ENCODE measurements at places on chromosomes 4 and X.

GRCh38 chr4:84606645-84607044 lies 23.7 kb downstream of the CDS1 start:
- no peak for DNase-seq

DNA sequence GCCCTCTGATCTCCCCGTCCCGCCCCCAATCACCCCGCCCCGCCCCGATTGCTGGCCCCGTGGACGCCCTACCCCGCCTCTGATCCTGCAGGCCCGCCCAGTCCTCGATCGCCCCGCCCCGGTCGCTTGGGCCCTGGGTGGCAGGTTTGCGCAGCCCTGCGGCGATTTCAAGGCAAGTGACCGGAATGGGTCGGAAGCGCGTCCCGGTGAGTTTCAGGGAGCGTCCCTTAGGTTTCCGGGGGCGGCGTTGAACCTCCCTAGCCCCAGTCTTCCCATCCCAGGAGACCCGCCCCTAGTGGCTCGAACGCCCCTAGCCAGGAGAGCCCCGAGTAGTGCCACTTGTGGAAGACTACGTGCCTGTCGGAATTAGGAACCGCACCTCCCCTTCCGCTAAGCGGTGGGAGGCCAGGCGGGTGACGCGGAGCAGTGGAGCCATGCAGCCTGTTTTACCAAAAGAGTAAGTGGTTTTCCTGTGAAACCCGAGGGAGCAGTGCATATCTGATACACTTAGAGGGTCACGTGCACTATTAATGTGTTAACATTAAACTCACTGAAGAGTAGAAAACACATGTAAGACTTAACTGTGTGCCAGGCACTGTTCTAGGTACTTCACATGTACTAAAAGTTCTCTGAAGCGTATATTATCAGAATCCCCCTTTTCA lies 354 bp upstream of the TEC start:
- DNase-seq = peak; percentile 86

DNA sequence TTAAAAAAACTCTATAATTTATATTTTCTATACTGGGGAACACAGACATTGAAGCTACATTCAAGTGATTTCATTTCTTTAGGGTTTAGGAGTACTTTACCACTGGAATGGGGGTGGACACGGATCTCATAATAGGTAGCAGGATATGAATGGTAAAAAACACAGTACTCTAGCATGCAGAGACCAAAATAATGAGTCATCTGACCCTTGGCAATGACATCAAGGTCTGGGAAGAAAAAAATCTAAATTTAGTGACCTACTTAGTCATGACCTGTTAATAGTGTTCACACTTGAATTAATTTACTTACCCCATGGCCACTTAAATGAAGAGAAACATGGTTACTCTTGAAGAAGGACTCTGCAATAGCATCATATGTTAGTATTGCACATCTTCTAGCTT lies 187.9 kb downstream of the EPHA5 start:
- no peak for DNase-seq

DNA sequence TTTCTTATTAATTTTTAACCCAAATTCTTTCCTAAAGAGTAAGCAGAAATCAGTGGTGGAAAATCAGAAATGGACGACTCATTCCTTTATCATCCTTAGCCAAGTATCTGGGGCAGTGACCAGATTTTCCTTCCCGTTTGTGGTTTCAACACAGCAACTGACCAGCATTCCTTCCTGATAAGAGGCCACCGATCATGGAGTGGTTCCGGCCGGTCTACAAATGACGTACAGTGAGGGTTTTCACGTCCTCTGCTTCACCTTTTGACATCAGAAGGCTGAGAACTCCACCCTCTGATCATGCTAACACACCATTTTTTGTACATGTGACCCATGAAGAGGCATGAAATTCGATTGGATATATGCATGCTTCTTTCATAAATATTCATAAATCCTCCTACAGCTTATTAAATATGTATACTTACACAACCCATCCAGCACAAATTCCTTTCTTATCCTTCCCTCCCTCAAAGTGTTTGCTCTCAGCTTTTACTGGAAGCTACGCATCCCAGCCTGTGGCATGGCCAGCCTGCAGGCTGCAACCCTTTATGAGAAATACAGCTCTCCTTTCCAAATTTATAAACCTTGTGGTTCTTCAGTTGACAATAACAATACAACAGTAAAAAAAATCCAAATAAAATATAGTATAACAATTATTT lies 173.0 kb upstream of the CASK start:
- DNase-seq = no peak

DNA sequence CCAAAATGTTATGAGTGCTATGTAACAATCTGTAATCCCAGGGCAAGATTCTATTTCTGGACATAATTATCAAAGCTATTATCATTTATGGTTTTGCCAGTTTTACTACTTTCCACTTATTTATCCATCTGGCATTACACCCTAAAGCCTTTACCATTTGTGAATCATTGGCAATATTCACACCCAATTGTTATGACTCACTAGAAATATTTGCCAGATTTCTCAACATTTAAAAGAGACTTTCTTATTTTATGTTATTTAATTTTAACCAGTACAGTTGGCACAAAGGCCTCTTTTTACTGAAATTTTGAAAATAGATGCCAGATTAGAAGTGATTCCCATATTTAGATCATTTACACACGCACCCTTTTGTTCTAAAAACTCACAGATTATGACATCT lies 242.7 kb upstream of the WDFY3 start:
- DNase-seq = no peak

DNA sequence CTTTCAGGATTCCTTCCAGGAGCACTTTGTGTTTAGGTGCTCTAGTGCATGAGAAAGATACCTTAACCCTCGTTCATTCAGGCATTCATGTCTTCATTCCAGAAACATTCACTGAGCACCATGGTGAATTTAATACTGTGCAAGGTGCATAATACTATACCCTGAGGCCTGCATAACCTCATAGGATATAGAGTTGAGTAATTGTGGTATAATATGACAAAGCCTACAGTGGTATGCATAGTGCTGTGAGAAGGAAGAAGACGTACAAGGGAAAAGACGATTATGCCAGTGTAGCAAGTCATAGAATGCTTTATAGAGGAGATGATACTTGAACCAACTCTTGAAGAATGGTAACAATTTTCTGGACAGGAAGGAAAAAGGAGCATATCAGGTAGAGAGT lies 34.3 kb downstream of the MTM1 start:
- DNase-seq = no peak

GRCh38 chr4:5041699-5042098 lies 9.6 kb upstream of the STK32B start:
- no peak for DNase-seq

- no peak for DNase-seq
Observed at GRCh38 chrX:69321789-69322188, 156.5 kb upstream of the PJA1 start.

GRCh38 chr4:165953181-165953580 lies 80.1 kb downstream of the TLL1 start:
- no peak for DNase-seq

DNA sequence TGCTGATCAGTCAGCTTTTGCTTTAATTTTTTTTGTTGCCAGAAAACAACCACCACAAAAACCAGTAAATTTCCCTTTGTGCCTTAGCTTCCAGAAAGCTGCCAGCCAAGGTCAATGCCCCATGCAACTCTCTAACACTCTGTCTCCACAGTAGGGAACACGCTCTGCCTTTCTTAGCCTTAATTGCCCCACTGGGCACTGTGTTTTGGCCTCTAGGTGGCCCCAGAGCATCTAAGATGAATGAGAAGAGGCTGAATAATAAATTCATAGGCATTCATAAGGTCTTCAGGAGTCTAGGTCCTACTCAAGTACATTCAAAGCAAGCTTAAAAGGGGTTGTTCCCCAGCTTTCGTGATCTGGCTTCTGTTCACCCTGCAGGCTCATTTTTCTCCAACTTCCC lies 57.7 kb upstream of the PASD1 start:
- DNase-seq = no peak

- no peak for DNase-seq
Observed at GRCh38 chr4:142701017-142701416, 145.1 kb downstream of the INPP4B start.

- no peak for DNase-seq
Observed at GRCh38 chr4:35216636-35217035, 1027.7 kb downstream of the ARAP2 start.

GRCh38 chr4:79574741-79575451 lies 166.9 kb upstream of the GK2 start:
- DNase-seq = no peak

DNA sequence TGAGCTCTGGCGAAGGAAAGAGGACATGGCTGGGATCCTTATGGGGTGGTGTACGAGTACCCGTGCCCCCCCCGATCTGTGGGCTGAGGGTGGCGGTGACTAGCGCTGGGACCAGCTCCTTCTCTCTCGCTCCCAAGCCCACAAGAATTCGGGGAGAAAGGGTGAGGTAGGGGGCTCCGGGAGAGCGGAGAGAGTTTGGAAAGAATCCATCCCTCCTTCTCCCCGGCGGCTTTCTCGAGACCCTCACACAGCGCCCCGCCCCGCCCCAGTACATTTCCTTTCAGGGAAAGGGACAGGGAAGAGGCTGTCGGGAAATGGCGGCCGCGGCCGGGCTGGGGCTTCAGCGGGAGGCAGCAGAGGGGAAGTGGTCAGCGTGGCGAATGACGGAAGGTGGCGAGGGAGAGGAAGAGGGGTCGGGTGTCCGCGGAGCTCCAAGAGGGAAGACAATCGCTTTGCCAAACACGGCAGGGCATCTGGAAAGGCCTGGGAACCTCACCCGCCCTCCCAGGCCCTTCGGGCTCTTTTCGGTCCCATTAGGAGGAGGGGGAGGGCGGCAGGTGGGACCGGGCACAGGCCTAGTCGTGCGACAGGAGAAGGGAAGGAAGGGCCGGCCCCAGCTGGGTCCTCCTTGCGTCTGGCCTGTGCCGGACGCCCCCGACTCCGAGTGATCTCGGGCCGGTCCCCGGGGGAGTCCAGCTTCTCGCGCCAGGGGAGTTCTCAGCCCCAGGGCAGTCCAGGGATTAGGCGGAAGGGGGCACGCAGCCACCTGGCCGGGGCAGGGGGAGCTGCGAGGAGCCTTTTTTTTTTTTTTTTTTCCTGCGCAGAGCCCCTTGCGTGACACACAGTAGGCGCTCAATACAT lies 10.2 kb downstream of the HNRNPH2 start:
- no peak for DNase-seq

DNA sequence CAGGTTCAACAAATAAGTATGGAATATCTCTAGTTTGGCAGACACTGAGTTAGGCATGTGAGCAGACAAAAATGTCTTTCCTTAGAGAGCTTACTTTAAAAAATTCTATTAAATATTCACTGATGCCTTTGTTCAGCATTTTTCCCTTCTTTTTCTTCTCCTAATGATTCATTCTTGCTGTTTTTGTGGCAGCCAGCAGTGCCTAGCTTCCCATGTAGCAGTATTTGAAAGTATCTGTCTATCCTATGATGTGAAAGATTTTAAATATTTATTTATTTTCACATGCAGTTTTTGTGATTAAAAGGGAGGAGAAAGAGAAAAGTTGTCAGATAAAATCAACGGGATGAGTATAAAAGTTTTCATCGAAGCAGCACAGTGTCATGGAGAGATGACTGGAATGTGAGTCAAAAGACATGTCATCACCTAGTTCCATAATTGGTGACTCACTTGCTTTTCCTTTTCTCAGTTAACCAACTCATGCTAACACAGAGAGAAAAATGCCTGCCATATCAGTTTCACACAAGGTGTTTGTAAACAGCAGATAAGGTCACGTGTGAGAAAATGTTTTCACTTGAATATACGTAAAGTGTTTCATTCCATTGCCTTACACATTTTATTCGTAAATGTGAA lies 69.8 kb downstream of the BMPR1B start:
- DNase-seq = no peak

DNA sequence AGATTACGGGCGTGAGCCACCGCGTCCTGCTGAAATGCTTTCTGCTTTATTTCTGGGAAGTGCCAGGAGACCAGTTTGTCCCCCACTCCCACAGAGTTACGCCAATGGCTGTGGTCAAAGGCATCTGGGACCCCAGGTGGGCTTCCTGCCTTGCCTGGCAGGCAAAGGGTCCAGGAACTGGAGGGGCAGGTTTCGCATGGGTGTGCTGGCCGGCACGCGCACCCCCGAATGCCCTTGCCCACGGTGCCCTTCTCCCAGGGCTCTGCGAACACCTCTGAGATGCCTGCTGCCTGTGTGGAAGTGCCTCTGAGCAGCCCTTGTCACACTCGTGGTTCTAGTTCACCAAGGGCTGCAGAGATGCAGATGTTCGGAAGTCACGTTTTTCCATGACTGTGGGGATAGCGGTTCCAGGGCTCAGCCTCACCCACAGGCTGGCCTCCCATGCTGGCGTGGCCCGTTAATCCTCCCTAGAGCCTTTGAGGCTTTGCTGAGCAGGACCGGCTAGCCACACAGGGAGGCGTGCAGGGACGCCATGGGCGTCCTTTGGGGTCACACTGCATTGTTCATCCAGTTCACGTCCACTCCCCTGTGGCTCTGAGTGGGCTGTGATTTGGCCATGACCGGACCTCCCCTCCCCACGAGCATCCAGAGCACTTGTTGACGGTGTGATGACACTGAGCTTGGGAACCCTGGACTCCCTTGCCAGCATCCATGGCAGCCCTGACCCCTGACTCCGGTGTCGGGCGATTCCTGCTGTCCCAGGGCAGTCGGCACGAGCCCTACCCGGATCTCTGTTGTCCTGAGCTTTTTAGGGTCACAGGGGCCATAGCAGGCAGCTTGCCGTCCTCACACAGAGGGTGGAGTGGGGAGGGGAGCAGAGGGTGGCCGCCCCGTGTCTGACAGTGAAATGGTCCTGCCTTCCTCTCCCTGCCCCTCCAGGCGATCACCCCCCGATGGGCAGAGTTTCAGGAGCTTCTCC lies 12.7 kb upstream of the ADD1 start:
- no peak for DNase-seq

GRCh38 chrX:136880003-136880451 lies 498 bp downstream of the RBMX start:
- DNase-seq = no peak

- DNase-seq = no peak
Observed at GRCh38 chrX:84046403-84046984, 141.5 kb downstream of the RPS6KA6 start.

DNA sequence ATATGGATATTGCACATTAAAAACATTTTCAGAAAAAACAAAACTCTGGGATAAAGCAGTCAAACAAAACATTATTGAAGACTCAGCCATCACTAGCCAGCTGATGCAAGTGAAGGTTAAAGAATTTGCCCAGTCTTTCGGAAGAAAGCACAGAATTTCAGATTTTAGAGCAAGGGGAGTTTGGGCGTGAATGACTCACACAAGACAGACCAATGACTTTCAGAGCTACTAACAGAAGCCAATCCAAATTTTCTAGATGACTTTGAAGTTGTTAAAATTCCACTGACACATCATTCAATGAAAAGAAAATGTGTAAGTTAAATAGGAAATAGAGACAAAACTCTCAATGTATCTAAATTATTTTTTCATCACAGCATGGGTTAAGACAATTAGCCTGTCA lies 4.0 kb downstream of the MRFAP1L1 start:
- no peak for DNase-seq

- DNase-seq = no peak
Observed at GRCh38 chrX:41522081-41522480, 74.9 kb downstream of the NYX start.

Measured in GF-D8 (cell line).